ENCODE measurements at places on chromosomes 3 and 15. TPM values are rescaled to one million over a fixed set of nuclear protein-coding genes. Genes with fewer than 3 reads are reported as not detected.

The OPA1 gene
- total RNA-seq = 46.3 TPM

The GXYLT2 gene
- total RNA-seq = 8.4 TPM

The ZNF662 gene
- total RNA-seq = 9.6 TPM

The VGLL3 gene
- total RNA-seq = 61.5 TPM

DNA sequence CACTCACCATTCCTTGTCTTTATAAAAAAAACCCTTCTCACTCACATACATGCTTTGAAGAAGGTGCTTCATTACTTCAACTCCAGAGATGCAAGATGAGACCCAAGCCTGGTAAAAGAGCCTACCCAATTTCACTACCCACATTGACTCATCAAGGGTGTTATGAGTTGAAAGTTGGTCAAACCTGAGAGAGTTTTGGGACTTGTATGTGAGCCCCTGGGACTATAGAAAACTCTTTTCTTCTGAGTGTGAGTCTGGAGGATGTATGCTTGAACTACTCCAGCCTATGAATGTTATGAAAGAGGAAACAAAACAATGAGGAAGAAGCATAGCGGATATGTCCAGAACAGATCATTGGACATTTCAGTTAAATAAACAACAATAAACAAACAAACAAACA, 106.5 kb upstream of the SATB1 start:
- H3K36me3 ChIP-seq = no peaks in the 10 kb centered on the region
- no peaks in the 10 kb centered on the region for H3K4me1 ChIP-seq
- no peaks in the 10 kb centered on the region for H3K27me3 ChIP-seq
- H3K27ac ChIP-seq = no peak overlapping the region
- DNase-seq = no peak
- no peak overlapping the region for H3K4me3 ChIP-seq

- no peaks in the 10 kb centered on the region for H3K36me3 ChIP-seq
- no peaks in the 10 kb centered on the region for H3K27me3 ChIP-seq
- no peak overlapping the region for H3K27ac ChIP-seq
- peaks cover 31% of the 10 kb centered on the region for H3K4me1 ChIP-seq
- no peak overlapping the region for H3K4me3 ChIP-seq
- DNase-seq = no peak
Measured at GRCh38 chr15:57036352-57036751, 117.9 kb downstream of the TCF12 start.

DNA sequence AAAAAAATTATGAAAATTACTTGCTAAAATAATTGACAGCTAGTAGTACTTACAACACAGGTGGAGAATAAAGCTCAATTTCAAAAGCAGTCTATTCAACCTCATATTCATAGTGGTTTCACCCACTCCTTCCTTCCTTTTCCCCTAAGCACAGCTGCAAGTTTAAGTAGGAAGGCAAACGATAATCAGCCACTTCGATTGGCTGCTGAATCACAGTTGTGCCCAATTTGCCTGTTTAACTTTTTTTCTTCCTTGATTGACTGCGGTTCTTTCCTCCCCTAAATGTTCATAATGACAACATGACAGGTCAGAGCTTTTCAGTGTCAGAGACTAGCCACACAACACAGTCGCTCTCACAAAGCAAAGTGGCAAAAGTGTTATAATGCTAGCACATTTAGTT, 468.0 kb upstream of the GBE1 start:
- no peaks in the 10 kb centered on the region for H3K4me1 ChIP-seq
- no peaks in the 10 kb centered on the region for H3K27me3 ChIP-seq
- no peak for DNase-seq
- no peaks in the 10 kb centered on the region for H3K36me3 ChIP-seq
- H3K27ac ChIP-seq = no peak overlapping the region

DNA sequence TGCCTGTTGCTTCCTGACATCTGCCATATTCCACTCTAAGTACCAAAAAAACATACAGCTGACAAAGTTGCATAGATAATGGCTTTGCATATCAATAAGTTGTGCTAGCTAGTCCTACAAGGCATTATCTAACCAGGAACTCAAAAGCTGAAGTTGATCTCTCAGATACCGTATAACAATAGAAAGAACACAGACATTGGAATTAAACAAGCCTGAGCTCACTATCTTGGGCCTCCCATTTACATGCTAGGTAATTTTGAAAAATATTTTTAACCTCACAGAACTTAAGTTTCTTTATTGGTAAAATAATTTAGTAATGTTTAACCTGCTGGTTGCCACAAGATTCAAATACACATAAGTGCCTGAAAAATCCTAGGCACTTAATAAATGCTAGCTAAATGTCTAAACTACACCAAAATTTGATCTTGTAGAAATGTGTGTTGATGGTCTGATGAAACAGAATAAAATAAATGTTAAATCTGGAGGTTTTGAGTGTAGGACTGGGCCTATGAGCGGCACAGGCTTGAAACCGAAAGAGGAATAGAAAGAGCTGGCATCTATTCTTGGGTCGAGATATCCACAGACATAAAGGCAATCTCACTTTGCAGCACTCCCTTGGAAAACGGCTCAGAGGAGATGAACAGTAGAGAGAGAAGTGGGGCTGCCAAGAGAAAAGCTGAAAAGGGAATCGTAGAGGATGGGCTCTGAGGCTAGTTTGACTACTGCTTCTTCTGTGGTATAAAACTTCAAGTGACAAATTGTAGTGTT, 29.9 kb upstream of the TTC14 start:
- H3K27me3 ChIP-seq = no peaks in the 10 kb centered on the region
- H3K4me1 ChIP-seq = no peaks in the 10 kb centered on the region
- H3K4me3 ChIP-seq = no peak overlapping the region
- no peak for DNase-seq

- no peaks in the 10 kb centered on the region for H3K4me1 ChIP-seq
- H3K27ac ChIP-seq = no peak overlapping the region
- no peak for DNase-seq
Measured at GRCh38 chr3:95120921-95121320, 1058.1 kb downstream of the NSUN3 start.
